NCI-H2081 (cell line): ENCODE measurements at places on chromosomes 6 and 20.

DNA sequence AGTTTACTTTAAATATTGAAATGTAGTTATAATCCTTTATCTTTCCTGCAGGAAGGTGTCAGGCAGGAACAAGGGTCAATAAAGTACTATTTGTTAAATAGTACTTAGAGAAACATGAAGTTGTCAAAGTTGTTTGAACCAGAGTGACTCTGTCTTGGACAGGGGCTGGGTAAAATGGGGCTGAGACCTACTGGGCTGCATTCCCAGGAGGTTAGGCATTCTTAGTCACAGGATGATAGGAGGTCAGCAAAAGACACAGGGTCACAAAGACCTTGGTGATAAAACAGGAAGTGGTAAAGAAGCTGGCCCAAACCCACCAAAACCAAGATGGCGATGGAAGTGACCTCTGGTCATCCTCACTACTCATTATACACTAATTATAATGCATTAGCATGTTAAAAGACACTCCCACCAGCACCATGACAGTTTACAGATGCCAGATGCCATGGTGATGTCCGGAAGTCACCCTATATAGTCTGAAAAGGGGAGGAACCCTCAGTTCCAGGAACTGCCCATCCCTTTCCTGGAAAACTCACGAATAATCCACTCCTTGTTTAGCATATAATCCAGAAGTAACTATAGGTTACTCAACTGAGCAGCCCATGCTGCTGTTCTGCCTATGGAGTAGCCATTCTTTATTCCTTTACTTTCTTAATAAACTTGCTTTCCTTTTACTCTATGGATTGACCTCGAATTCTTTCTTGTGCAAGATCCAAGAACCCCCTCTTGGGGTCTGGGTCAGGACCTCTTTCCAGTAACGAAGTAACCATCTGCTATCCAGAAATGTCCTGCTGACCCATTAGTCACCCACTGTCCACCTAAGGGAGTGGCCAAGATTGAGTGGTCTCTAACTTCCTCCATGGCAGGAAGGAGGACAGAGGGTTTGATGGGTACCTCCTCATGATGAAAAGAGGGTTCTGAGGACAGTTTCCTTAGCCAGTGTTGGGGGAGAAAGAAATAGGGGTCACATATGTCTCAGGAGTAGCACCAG lies 19.6 kb downstream of the SLC22A2 start:
- DNase-seq = no peak

GRCh38 chr20:23197836-23198235 lies 111.7 kb upstream of the CD93 start:
- DNase-seq = no peak

DNA sequence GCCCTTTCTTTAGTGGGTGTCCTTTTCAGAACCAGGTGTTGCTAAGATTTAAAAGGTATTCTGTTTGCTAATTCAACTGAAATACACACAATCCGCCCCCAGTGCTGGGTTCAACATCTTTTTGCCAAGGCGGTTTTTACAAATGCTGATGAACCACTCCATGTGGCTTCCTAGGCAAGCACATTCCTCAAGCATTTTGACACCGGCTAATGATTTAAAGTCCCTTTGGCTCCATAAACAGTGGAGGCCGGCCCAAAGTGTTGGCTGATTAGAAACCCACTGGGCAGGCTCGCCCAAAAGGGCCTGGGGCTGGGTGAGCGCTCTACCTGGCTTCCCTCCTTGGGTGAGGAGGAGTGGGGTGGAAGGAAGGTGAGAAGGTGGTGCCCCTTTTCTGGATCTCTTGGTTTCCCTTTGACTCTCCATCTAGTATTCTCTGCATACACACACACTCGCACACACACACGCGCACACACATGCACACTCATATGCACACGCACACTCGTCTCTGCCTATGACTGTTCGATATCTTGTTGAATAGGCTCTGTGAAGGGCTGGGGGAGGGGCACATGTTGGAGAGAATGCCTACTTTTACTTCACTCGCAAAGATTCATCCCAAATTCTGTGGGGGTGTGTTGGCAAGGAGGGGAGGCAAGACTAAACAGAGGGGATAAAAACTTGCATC lies 66.7 kb upstream of the ARMC2 start:
- no peak for DNase-seq

- no peak for DNase-seq
Measured at GRCh38 chr6:16704401-16705045, 56.7 kb downstream of the ATXN1 start.

- no peak for DNase-seq
Measured at GRCh38 chr6:71312089-71312488, 23.5 kb downstream of the OGFRL1 start.

GRCh38 chr6:20447157-20447556 lies 45.5 kb downstream of the E2F3 start:
- DNase-seq = no peak

- no peak for DNase-seq
Measured at GRCh38 chr6:155349129-155349528, 34.8 kb upstream of the TFB1M start.

- DNase-seq = no peak
Measured at GRCh38 chr6:55820696-55821095, 54.7 kb downstream of the BMP5 start.

DNA sequence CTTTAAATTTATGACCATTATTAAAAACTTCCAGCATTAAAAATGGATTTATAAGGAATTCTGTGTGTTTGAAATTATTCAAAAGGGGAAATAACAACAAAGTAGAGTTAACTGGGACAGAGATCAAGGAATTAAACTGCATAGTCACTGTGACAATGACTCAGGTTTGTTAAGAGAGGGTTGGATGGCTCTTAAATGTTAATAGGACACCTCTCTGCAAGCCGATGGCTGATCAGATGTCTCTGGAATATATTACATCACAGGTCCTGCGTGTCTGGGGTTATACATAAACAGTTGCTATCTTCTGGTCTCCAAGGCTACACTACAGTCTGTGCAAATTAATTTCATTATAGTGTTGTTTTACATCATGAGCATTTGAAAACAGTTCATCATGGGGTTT lies 574.3 kb downstream of the COL12A1 start:
- no peak for DNase-seq

- no peak for DNase-seq
Measured at GRCh38 chr20:62601714-62602113, 40.6 kb upstream of the SLCO4A1 start.

GRCh38 chr6:27837625-27838057 lies 74.6 kb downstream of the OR2B2 start:
- no peak for DNase-seq

DNA sequence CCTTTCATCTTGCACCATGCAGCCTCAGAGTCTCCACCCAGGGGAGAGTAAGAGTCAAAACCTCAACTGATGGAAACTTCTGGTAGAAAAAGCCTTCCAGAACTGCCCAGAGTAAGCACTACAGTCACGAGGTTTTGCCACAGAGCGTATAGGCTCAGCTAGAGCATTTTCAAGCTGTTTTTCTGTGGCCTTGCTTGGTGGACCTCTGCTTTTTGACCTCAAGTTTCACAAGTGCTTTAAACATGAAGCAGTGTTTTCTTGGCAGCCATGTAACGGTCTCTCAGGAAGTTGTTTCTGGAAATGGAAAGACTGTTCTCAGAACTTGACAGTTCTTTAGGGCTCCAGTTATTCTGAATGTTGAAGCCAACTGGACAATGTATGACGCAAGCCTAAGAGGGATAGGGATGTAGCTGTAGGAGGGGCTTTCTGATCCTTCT lies 146.5 kb downstream of the ZDHHC14 start:
- no peak for DNase-seq

DNA sequence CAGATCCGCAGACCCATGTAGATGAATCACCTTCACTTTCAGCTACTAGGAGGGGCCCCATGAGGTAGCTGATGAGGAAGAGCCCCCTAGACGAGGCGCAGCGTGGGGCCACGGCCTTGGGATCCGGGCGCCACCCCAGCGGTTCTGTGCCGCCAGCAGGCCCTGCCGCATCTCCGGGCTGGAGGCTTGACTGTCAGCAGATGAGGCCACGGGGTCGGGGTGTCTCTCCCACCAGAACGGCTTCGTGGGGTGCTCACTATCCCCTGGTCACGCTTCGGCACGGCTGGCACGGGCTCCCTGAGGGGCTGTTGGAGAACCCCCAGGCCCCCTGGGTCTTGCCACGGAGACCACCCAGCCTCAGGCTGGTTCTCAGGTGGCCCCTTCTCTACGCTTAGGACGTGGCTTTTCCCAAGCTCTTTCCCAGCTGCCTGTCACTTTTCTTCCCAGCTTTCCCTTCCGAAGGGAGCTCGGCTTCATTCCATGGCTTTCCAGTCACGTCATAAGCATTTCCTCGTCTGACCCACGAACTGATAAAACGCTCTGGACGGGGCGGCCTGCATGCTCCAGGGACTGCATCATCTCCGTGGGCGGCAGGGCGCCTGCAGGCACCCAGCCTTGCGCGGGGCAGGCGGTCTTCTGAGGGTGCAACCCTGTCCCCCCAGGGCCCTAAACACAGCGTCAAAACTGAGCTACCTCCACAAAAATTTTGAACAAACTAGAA lies 85.9 kb downstream of the THBS2 start:
- no peak for DNase-seq

DNA sequence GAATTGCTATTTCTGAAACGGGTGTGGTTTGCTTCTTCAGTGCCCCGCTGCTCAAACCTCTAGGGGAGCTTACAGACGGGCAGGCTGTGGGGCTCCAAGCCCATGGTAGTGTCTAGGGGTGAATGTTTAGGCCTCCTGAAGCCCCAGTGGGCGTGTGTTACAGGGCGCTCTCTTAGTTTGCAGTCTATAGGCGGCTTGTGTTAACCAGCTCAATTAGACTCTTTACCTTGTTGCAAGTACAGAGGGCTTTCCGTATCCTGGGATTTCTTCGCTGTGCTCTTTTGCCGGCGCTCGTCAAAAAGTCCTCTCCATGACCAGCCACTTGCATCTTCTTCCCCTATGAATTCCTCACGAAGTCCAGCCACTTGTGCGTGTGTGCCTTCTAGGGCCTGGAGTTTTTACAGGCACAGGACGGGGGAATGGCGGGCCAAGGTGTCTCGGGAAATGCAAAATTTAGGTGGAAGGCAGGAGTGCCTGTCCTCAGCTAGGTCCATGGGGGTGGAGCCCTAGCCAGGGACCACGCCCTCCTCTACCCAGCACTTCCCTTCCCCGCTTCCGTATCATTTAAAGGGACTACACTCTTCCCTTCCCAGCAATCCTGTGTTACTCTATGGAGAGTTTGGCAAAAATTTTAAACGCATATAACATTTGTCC lies 94.5 kb downstream of the HTR1B start:
- no peak for DNase-seq

DNA sequence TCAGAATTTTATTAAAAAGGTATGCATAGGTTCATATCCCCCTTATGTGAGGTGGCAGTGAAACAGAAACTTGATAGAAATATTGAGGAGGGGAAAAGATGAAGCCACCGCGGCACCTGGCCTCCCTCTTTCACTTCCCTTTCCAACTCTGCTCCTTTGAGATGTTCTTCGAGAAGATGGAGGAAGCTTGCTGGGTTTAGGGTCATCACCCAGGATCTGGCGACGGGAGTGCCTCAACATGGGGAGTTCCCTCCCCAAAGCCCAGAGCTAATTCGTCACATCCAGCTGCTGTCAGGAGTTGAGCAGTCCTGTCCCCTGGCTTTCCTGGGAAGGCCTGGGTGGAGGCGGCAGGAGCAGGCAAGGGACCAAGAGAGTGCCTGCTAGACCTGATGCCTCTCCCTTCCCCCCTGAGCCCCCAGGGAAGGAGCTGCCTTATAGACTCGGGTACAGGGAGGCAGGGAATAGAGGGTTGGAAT lies 29.1 kb downstream of the RREB1 start:
- no peak for DNase-seq

DNA sequence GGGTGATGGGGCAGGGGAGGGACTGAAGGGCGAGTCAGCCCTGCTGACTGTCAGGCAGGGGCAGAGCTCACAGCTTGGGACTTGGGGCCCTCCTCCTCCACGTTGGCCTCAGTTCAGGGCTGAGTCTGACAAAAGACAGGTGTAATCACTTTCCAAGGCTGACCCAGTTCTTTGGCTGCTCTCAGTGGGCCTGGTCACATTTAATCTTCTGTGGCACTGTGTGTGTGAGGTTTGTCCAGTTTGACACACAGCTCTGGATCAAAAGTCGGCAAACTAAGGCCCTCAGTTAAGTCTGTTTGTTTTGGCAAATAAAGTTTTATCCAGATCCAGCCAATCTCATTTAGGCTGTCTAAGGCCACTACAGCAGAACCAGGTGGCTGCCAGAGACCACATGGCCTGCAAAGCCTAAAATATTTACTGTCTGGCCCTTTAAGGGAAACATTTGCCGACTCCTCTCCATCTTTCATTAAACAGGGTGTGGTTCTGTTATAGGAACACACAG lies 5.1 kb upstream of the MAP1LC3A start:
- no peak for DNase-seq

DNA sequence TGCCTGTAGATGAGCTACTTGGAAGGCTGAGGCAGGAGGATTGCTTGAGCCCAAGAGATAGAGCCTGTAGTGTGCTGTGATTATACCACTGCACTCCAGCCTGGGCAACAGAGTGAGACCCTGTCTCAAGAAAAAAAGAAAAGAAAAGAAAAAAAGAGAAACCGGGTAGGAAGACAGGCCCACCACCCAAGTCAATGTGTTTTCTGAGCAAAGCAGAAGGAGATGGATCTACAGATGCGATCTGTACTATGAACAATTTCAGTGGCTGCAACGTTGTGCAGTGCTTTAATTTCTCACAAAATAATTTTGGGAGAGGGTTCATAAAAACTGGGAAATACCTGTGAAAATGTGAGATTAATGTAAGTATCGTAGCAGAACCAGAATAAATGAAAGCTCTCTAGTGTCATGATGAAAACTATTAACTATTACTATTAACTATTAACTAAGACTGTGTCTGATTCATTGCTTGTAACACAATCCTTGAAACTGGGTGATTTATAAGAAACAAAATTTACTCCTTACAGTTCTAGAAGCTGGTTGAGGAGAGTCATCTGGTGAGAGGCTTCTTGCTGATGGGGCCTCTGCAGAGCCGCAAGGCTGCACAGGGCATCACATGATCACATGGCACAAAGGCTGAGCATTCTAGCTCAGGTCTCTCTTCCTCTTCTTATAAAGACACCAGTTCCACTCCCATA lies 233.1 kb upstream of the ZNF217 start:
- DNase-seq = no peak

- peak; percentile 85 for DNase-seq
Measured at GRCh38 chr6:36130667-36131510, 576 bp downstream of the MAPK13 start.
